ENCODE measurements at places on chromosomes 3 and 15.

DNA sequence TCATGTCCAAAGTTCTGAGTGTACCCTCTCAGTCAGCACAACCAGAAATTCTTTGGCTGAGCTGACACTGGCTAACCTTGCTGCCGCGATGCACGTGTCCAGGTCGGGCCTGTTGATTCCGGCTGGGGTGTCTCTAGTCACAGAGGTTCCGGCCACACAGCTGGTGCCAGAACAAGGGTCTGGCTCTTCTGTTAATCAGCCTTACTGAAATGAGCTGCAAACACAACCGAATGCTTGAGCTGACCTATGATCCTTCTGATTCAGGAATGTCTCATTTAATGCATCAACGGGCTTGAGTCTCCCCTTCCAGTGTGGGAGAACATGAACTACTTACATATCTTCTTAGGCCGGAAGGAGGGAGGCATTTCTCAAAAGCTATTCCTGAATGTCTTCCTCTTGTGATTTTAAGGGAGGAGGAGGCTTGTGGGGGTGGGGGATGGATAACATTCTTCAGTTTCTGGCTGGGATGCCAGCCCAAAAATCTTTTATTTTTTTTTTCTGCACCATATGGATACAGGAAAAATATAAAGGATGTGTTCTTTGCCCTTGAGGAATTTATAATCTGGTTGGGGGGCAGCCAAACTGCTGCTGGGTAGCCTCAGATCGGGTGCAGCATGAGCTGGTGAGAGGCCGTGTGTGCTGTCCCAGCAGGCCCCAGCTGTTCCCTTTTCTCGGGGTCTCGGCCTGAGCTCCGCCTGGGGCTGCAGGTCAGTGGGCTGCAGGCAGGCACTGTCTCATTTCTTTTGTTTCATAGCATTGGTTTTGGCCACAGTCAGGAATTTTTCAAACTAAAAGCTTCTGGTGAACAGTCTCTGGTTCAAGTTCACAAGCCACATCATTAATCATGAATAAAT lies 319.1 kb upstream of the TBL1XR1 start:
- no peak for DNase-seq

- DNase-seq, result no peak
These were observed 293.5 kb downstream of the KBTBD8 start for GRCh38 chr3:67291287-67292252.

DNA sequence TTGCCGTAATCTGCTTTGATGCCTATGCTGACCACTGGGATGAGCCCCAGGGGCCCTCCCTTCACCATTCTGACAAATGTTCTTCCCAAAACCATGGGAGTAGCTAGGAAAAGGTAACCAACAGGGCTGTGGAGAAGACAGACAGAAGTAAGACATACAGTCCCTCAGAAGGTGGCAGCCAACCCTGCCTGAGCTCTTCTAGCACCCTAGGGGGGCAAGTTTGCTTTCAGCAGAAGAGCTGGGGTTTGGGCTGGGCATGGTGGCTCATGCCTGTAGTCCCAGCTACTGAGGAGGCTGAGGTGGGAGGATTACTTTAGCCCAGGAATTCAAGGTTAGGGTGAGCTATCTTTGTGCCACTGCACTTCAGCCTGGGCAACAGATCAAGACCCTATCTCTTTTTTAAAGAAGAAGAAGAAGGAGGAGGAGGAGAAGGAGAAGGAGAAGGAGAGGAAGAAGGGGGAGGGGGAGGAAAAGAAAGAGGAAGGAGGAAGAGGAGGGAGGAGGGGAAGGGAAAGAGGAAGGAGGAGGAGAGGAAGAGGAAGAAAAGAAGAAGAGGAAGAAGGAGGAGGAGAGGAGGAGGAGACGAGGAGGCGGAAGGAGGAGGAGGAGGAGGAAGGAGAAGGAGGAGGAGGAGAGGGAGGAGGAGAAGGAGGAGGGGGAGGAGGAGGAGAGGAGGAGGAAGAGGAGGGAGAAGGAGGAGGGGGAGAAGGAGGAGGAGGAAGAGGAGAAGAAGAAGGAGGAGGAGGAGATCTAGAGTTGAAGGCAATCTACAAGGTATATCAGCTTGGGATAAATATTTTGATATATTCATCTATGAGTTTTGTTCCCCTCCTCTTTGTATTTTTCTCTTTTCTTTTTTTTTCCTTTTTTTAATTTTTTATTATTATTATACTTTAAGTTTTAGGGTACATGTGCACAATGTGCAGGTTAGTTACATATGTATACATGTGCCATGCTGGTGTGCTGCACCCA lies 44.9 kb upstream of the ABHD2 start:
- DNase-seq, result no peak

DNA sequence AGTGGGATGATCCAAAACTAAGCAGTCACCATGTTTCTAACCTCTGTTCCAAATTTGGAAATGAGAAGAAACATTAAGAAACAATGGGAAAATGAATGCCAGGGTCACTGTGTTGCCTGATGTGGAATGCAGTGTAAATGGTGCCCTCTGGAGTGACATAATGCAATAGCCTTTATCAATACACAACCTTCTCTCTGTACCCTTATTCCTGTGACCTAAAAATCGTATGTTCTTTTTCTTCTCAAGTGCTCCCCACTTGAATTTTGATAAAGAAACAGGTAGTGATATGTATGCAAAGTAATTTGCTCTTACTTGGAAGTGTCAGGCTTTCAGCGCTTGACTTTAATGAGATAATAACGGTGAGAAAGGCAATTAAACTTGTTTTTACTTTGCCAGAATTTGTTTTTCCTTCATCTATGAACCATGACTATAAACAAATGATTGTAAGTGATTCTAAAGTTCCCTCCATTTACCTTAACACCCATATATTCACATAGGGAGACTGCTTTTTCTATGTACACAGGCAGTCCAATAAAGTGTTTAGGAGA lies 145.8 kb upstream of the THRB start:
- DNase-seq, result no peak

- no peak for DNase-seq
These were observed 230.9 kb downstream of the NSUN3 start for GRCh38 chr3:94293793-94294195.

DNA sequence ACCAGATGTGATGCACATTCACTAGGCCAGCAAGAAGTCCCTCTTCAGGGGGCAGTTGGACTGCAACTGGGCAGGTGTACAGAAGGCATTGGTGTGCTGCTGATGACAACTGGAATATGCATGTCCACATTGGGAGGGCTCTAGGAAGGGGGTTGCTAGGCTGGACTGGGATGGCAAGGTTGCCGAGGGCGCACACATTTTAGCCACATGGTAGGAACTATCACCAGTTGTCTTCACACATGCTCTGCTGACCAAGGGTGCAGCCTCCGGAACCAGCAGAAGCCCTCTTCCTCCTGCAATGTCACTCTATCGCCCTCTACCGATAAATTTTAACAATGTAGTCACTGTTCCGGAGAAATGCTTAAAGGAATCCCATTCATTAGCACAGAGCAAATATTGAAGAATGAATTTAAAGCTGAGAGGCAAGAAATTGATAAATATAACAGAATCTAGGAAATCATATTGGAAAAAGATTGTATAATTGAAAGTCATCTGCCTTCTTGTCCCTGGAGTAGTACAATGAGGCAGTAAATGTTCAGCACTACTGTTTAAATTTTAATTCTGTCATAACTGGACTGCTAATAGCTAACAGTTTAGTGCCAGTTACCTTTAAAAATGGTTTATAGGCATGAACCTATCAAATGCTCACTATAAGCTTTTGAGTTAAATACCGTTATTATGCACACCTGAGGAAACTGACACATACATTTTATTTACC lies 22.6 kb upstream of the LYSMD4 start:
- DNase-seq, result peak; percentile 38

DNA sequence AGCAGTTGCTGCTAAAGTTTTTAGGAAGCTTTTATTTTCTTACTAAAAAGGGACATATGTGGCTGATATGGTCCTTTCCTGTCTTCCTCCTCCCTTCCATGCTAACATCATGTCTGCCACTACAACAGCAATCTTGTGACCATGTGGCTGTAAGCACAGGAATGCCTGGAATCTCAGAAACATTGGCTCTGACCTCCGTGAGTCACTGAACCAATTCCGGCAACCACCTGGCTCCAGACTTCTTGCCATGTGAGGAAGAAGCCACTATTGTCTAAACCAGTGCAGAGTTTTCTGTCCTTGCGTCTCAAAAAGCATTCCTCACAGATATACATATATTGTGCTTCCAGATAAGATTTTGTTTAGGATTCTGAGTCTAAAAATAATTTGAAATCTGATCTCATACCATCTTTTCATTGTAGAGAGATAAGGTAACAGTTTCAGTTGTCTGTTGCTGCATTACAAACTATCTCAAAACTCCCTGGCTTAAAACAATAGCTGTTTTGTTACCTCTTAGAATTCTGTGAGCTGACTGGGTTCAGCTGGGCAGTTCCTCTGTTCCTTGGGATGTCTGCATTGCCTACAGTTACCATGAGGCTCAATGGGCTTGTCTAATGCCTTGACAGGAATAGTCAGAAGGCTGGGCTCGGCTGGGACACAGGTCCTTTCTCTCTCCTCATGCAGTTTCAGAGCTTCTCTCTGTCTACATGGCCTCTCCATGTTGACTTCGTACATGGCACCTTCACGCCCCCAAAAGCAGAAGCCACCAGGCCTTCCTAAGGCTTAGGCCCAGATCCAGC lies 77.3 kb upstream of the MAGI1 start:
- no peak for DNase-seq

DNA sequence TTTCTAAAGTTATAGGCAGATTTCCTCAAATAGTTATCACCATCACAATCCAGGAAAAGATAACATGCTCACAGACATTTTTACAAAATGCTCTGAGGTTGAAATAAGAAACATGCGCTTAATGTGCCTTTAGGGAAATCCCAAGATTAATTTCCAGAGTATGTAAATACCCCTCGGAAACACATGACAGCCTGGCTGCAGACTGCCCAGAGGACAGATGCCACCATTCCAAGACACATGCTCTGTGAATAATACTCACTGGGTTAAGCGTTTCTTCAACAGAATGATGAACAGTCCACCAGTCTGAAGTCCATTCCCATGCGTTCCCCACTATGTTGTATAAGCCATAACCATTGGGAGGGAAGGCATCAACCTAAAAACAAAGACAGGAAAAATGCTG lies 56.5 kb downstream of the SUMF1 start:
- DNase-seq, result no peak

DNA sequence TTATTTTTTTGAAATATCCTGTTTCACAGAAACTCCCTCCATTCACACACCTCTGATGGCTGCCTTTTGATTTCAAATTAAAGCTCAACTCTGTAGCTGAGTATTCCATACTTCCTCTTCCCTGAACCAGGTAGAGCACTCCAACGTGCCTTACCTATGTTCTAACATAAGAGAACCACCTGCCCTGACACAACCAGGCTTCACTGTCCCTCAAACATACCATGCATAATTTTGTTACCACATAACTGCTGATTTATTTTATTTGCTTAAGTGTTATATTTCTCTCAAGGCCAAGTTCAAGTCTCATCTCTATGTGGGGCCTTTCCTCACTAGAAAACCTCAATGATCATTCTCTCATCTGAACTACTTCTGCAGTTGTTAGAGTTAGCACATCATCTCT lies 209.7 kb downstream of the P3H2 start:
- DNase-seq, result no peak

GRCh38 chr3:62183969-62184368 lies 189.4 kb downstream of the FEZF2 start:
- no peak for DNase-seq

DNA sequence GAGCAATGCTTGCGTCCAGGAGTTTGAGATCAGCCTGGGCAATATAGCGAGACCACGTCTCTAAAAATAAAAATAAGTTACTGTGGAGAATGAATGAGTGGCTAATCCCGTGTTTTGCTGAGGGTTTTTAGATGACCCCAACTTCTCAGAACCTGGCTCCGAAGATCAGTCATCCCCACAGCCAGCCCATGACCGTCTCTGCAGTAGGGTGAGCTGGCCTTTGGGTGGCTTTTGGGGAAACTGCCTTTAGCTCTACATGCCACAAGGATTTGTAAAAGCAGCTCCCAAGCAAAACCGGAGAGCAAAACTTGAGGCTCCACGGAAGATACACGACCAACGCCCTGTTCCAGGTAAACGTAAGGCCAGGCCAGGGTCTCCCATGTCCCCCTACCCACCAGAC lies 39.2 kb upstream of the TFRC start:
- DNase-seq, result no peak

DNA sequence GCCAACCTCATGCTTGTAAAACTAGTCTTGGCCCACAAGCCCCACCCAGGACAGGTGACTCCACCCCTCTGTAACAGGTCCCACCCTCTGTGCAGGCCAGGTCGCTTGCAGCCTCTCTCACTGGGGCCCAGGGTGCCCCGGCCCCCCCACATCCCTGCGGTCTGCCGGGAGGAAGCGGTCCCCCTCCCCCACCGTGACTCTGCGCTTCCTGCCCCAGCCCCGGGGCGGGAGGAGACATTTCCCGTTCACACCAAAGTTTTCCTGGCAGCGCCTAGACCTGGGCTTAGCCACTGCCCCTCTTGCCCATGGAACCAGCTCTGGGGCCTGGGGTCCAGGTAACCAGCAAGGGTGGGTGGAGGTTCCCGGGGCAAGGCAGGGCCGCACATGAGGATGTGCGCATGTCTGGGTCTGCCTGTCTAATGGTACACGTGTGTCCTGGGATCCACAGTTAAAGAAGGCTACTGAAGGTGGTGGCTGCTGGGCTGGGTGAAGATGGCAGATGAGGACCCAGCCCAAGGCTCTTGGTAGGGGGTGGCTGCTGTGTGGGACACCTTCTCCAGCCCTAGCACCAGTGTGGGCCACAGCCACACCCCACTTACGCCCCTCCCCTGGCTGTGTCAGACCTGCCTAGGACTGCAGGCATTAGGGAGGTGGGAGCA lies 8.4 kb downstream of the NBEAL2 start:
- peak; percentile 94 for DNase-seq

- no peak for DNase-seq
These were observed 985.7 kb downstream of the TUSC7 start for GRCh38 chr3:117695321-117695720.

DNA sequence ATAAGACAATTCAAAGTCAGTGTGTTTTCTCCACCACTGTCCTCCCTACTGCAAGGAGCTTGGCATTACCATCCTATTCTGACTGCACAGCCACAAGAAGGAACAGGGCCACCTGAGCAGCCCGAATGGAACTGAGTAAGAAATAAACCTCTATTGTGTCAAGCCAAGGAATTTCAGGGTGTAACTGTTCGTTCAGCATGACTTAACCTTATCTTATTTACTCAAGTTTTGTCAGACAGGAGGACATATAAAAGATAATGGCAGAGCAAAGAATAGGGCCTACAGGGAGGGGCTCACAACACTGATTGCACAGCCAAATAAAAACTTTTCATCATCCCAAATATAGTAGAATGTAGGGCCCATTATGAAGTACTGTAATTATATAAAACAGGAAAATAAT lies 236.1 kb downstream of the NEK10 start:
- no peak for DNase-seq

DNA sequence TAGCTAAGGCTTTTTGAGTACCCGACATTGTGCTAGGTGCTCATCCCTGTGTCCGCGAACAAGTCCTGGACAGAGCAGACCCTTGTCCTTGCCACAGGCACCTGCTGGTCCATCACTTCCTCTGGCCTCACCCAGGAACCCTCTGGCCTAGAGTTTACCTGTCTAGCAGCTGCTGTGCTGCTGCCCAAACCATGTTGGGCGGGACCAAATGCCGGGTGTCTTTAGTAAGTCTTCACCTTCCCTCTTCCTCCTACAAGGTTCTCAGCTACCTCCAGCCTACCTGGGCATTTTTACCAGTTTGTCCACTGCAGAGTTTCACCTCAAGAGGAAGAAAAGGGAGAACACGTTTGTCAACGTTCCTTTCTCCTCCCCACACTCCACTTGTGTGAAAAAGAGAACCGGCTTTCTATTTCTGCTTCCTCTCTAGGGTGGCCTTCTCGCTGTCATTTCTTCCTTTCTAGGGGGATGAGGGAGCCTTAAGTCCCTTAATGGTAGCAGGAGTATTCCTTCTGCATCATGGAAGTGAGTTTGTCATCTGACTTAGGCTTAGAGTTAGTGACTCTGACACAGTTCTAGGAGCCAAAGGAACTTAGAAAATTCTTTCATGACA lies 80.4 kb upstream of the GCNT3 start:
- DNase-seq, result no peak
